Heart left ventricle (tissue), 16 donors: ENCODE measurements at places on chromosomes 13 and 19. TPM values are rescaled to one million over a fixed set of nuclear protein-coding genes. Genes with fewer than 3 reads are reported as not detected.

DNA sequence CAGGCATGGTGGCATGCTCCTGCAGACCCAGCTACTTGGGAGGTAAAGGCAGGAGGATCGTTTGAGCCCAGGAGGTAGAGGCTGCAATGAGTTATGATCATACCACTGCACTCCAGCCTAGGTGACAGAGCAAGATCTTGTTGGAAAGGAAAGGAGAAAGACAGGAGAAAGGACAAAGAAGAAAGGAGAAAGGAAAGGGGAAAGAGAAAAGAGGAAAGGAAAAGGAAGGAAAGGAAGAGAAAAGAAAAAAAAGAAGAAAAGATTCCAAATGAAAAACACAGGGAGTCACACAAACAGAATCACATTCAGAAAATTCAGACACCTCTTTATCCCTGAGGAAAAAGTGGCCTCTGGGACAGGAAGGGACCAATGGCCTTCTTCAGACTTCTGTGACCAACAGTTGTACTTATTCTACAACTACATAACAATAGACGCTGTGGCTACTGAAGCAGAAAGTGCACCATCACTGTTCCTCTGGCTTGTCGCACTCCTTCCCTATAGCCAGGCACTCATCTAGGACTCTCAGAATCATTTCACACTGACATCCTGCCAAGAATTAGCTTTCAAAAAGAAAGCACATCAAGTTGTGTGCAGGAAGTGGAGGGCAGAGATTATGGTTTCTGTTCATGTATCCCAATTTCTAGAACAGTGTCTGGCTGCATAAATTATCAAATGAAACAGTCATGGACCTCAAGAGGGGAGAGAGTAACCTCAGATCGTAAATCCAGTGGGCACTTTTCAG, 5.9 kb downstream of the MTMR6 start:
- peaks cover 26% of the 10 kb centered on the region for H3K4me1 ChIP-seq
- H3K36me3 ChIP-seq, result no peaks in the 10 kb centered on the region

GRCh38 chr19:6476155-6476895, 5.3 kb downstream of the DENND1C start:
- H3K27ac ChIP-seq, result no peak overlapping the region
- no peak overlapping the region for H3K4me3 ChIP-seq
- H3K36me3 ChIP-seq, result no peaks in the 10 kb centered on the region
- no peak for DNase-seq

DNA sequence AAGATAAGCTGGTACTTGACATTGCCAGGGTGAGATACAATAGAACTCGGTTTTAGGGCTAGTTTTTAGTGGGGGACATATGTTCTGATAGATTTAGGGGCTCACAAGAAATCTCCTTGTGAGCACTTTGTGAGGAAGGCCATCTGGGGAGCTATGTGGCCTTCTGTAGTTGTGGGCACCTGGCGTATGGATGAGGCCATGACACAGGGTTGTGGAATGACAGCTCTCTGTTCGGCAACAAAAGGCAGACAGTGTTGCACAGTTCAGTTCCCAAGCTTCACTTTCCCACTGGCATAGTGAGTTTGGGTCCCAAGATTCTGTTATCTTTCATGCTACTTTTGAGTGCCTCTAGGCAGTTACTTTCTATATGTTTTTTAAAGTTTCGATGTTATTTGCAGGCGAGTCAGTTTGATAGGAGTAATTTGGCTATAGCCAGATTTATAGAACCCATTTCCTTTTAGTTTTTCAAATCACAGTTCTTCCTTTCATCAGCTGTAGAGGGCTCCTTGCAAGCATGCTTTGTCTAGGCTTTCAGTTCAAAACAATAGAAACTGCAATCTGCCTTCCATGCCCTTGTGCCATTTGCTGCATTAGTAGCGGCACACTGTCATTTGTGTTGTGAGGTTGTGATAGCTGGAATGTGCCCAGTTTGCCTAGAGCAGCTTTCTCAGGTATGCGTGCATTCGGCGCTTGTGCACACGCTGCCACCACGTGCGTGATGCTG, 70.6 kb upstream of the TEX29 start:
- peaks cover 60% of the 10 kb centered on the region for H3K36me3 ChIP-seq
- H3K27me3 ChIP-seq, result no peaks in the 10 kb centered on the region
- H3K27ac ChIP-seq, result peak overlapping the region; percentile 64
- H3K4me1 ChIP-seq, result no peaks in the 10 kb centered on the region
- DNase-seq, result no peak

GRCh38 chr19:5943623-5944022, 29.6 kb downstream of the CAPS start:
- peaks cover 35% of the 10 kb centered on the region for H3K36me3 ChIP-seq
- H3K4me3 ChIP-seq, result no peak overlapping the region
- H3K4me1 ChIP-seq, result no peaks in the 10 kb centered on the region
- no peaks in the 10 kb centered on the region for H3K27me3 ChIP-seq
- no peak overlapping the region for H3K27ac ChIP-seq

- no peak overlapping the region for H3K27ac ChIP-seq
- H3K27me3 ChIP-seq, result no peaks in the 10 kb centered on the region
- H3K36me3 ChIP-seq, result no peaks in the 10 kb centered on the region
- no peaks in the 10 kb centered on the region for H3K4me1 ChIP-seq
- DNase-seq, result no peak
These were observed 120.7 kb downstream of the TRPC4 start for GRCh38 chr13:37748913-37749312.

DNA sequence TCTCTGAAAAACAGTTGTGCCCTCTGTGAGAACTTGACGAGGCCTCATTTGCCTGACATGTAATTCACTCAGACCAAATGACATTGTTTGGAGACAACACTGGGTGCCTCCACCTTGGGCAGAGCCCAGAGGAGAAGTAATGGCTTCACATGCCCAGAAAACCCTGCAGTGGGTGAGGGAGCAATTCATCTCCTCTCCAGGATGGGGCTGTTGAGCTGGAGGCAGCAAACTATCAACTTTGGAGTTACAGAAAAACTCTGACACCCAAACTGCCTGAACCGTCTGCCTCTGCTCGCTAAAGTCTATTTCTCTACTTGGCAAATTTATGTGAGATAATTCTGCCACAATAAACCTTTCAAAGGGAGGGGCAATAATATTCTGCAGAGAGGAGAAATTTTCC, 146.9 kb downstream of the DCLK1 start:
- no peak overlapping the region for H3K4me3 ChIP-seq
- H3K4me1 ChIP-seq, result no peaks in the 10 kb centered on the region
- no peak overlapping the region for H3K27ac ChIP-seq
- no peaks in the 10 kb centered on the region for H3K36me3 ChIP-seq
- no peaks in the 10 kb centered on the region for H3K27me3 ChIP-seq
- DNase-seq, result no peak

- no peaks in the 10 kb centered on the region for H3K4me1 ChIP-seq
- H3K27ac ChIP-seq, result no peak overlapping the region
- H3K4me3 ChIP-seq, result no peak overlapping the region
- no peaks in the 10 kb centered on the region for H3K27me3 ChIP-seq
These were observed 332.6 kb upstream of the DACH1 start for GRCh38 chr13:72199640-72200039.

DNA sequence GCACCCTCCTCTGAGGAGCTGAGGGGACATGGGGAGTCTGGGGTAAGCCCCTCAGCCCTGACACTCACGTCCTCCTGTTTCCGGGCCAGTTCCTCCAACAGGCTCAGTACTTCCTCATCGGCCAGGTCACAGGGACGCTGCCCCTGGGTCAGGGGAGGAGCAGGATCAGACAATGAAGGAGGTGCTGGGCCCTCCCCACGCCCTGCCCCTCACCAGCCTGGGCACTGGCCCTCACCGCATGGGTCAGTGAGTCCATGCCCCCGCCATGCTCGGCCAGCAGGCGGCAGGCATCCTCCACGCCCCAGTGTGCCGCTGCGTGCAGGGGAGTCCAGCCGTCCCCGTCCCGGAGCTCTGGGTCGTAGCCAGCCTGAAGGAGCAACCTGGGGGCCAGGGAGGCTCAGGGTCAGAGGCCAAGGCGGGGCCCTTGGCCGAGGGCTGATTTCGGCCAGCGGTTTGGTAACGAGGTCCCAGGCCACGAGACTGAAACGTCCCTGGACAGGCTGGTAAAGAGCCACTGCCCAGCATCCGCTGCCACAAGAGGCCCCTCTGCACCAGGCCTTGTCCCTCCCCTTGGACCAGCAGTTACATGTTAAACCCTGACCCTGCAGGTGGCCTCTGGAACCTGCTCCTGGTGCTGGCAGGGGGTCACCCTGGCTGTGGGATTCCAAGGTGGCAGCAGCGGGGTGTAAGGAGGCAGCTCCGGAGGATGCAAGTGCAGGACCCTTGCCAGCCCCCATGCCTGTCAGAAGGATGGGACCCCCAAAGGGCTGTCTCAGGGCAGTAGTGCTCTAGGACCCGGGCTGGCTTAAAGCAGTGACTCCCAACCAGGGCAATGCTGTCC, 18.5 kb downstream of the PPP1R12C start:
- no peak for DNase-seq
- H3K4me1 ChIP-seq, result no peaks in the 10 kb centered on the region
- H3K4me3 ChIP-seq, result no peak overlapping the region
- H3K27ac ChIP-seq, result peak overlapping the region; percentile 58
- H3K27me3 ChIP-seq, result no peaks in the 10 kb centered on the region
- peaks cover 84% of the 10 kb centered on the region for H3K36me3 ChIP-seq

DNA sequence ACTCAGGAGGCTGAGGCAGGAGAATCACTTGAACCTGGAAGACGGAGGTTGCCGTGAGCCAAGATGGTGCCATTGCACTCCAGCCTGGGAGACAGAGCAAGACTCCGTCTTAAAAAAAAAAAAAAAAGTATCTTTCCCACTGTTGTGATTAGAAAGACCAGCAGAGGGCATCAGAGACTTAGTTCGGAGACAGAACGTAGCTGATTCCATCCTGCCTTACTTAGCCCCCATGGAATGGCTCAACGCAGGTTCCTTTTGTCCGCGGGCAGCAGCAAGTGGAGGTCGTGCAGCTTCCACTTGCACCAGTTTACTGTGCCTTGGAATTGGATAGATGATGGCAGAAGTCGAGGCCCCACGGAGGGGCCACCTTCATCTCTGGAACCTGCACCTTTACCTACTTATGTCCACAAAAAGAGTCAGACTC, 8.1 kb downstream of the TIMM29 start:
- no peak overlapping the region for H3K4me3 ChIP-seq
- DNase-seq, result no peak
- H3K36me3 ChIP-seq, result peaks cover 16% of the 10 kb centered on the region
- H3K27ac ChIP-seq, result no peak overlapping the region
- H3K4me1 ChIP-seq, result peaks cover 5% of the 10 kb centered on the region

GRCh38 chr19:49097453-49098288, 12.4 kb downstream of the SNRNP70 start:
- H3K27ac ChIP-seq, result no peak overlapping the region
- H3K4me1 ChIP-seq, result no peaks in the 10 kb centered on the region
- no peak overlapping the region for H3K4me3 ChIP-seq
- H3K36me3 ChIP-seq, result peaks cover 11% of the 10 kb centered on the region
- peak; percentile 56 for DNase-seq
- no peaks in the 10 kb centered on the region for H3K27me3 ChIP-seq

DNA sequence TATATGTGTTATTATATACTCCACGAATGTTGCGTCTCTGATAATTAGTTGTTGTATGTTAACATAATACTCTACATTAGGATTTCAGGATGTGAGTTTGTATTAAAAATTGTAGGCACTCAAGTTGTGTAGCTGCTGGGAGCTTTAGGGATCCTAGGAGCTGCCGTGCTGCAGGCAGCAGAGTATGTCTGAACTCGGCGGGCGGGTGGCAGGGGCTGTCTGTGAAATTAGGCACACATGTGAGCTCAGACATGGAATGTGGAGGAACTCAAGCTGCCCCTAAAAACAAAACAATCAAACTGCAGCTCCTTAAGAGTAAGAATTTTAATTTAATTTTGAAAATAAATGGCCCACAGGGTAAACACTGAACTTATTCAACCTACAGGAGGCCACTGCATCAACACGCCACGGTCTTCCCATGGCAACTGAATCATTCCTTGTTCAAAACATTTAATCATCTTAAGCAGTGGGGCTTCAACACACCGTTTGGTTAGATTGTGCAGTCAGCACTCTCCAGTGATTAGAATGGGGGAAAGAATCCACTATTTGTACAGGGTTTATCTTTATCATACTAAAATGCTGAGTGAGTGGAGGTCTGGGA, 22.7 kb downstream of the SERTM1 start:
- no peak overlapping the region for H3K27ac ChIP-seq
- no peaks in the 10 kb centered on the region for H3K36me3 ChIP-seq
- H3K27me3 ChIP-seq, result no peaks in the 10 kb centered on the region
- H3K4me1 ChIP-seq, result no peaks in the 10 kb centered on the region
- DNase-seq, result no peak
- H3K4me3 ChIP-seq, result no peak overlapping the region

GRCh38 chr13:44030615-44031014, 150.9 kb downstream of the LACC1 start:
- H3K27ac ChIP-seq, result no peak overlapping the region
- no peaks in the 10 kb centered on the region for H3K36me3 ChIP-seq
- no peaks in the 10 kb centered on the region for H3K27me3 ChIP-seq
- no peaks in the 10 kb centered on the region for H3K4me1 ChIP-seq
- no peak for DNase-seq

DNA sequence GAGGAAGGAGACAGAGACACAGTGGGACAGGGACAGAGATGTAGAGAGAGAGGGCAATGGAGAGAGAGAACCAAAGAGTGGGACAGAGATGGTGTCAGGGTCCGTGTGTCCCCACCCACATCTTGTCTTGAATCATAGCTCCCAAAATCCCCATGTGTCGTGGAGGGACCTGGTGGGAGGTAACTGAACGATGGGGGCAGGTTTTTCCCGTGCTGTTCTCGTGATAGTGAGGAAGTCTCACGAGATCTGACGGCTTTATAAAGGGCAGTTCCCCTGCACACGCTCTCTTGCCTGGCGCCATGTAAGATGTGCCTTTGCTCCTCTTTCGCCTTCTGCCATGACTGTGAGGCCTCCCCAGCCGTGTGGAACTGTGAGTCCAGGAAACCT, 7.5 kb upstream of the PLA2G4C start:
- DNase-seq, result no peak
- H3K36me3 ChIP-seq, result no peaks in the 10 kb centered on the region
- no peak overlapping the region for H3K27ac ChIP-seq

GRCh38 chr13:42116225-42116624, 67.8 kb downstream of the DGKH start:
- H3K27me3 ChIP-seq, result no peaks in the 10 kb centered on the region
- DNase-seq, result no peak
- H3K4me1 ChIP-seq, result peaks cover 35% of the 10 kb centered on the region
- no peak overlapping the region for H3K4me3 ChIP-seq

- H3K36me3 ChIP-seq, result no peaks in the 10 kb centered on the region
- peak overlapping the region; percentile 71 for H3K27ac ChIP-seq
- H3K27me3 ChIP-seq, result no peaks in the 10 kb centered on the region
These were observed 24.6 kb upstream of the ZNF846 start for GRCh38 chr19:9793071-9793591.

- H3K36me3 ChIP-seq, result no peaks in the 10 kb centered on the region
- H3K27me3 ChIP-seq, result no peaks in the 10 kb centered on the region
These were observed 1410.1 kb upstream of the MIR17HG start for GRCh38 chr13:89937420-89937819.

- no peaks in the 10 kb centered on the region for H3K36me3 ChIP-seq
- H3K4me1 ChIP-seq, result no peaks in the 10 kb centered on the region
- peak within 1 kb of the TSS; percentile 59 for H3K4me3 ChIP-seq
- peak; percentile 95 for DNase-seq
These were observed at the start of gene ZSCAN1 for GRCh38 chr19:58033741-58034476. ZSCAN1 (plus strand) TSS chr19:58034025; CDS start chr19:58037837, 3,812 bp downstream.

- no peaks in the 10 kb centered on the region for H3K27me3 ChIP-seq
- DNase-seq, result no peak
- no peak overlapping the region for H3K4me3 ChIP-seq
- peaks cover 8% of the 10 kb centered on the region for H3K4me1 ChIP-seq
- no peak overlapping the region for H3K27ac ChIP-seq
- H3K36me3 ChIP-seq, result peaks cover 2% of the 10 kb centered on the region
These were observed 23.0 kb downstream of the COL4A1 start for GRCh38 chr13:110283736-110284517.

PROSER3 gene
- total RNA-seq, result 13.4 TPM

C5AR1 gene
- total RNA-seq, result 7.5 TPM

ONECUT3 gene
- total RNA-seq, result not detected

FCGBP gene
- 6.3 TPM for total RNA-seq

PLPP2 gene
- 1.6 TPM for total RNA-seq
